ENCODE measurements at places on chromosomes 11 and 22.

- DNase-seq, result no peak
Observed at GRCh38 chr11:48169259-48169658, 47.4 kb upstream of the OR4B1 start.

DNA sequence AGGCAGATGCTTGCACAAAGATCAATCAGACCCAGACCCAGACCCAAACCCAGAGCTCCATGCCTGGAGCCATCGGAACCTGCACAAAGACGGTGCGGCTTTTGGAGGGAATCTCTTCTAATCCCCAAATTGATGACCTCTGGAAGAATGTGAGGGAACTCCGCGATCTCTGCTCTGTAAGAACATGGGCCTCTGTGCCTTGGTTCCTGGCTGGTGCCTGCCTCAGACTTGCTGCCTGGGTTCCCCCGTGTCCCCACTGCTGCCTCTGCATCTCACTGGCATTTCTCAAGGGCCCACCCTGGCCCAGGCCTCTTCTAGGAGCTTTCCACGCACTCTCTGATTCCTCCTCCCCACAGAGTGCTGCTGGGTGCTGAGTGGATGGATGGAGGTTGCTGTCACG is 1044.4 kb downstream of the TBC1D22A start:
- DNase-seq, result no peak

DNA sequence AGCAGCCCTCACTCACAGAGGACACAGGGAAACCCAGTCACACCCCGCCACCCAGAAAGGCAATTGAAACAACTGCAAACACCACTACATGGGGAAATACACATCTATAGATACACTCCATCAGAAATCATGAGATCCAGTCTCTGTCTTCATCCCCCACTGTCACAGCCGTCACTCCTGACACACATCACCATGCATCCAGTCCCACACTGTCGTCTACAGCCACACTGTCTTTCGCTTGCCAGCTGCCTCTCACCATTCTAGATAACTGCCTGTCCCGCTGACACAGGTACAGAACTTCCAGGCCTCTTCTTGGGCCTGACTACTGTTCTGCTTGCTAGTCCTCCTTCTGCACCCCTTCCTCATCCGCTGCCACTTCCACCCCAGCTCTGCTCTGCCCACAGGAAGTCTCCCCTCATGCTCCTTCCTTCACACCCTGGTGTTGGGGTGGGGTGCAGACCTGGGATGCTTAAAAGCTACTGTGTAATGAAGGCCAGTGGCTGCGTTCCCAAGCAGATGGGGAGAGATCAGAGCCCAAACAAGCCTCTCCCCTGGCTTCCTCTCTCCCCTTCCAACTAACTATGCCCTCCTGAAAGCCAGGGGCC is 42.6 kb downstream of the SLC22A12 start:
- no peak for DNase-seq

DNA sequence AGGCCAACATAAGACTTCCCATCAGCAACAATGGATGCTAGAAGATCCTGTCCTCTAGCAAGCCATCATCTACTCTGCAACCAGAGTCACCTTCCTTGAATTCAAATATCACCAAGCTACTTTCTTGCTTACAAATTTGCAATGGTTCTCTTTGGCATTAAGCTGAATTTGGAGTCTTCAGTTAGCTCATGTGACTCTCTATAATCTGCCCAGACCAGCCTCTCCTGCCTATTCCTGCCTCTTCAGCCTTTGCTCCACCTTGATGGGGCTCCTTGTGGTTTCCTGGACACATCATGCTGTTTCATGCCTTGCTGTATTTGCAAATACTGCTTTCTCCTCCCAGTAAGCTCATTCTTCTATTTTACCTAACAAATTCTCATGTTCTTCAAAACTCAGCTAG is 82.3 kb downstream of the RASSF10 start:
- DNase-seq, result no peak

GRCh38 chr11:1295086-1295485 is 14.3 kb downstream of the TOLLIP start:
- no peak for DNase-seq

GRCh38 chr11:84795698-84796097 is 831.4 kb downstream of the DLG2 start:
- DNase-seq, result no peak

DNA sequence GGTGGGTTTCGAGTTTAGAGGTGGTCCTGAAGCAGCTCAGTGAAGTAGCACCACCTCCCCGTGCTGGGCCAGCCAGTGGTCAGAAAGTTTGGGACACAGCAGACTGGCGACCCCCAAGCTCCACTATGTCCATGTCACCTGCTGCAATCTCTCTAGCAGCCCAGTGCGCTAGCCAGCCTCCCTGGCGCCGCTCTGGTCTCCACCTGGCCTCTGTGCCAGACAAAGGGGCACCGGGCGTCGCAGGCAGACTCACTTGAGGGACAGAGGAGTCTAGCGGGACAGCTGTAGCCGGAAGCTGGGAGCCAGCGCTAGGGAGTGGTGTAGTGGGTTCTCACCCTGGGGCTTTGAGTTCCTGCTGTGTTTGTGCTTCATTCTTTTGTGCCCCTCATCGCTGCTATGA is 25.5 kb downstream of the MYBPC3 start:
- DNase-seq, result no peak

DNA sequence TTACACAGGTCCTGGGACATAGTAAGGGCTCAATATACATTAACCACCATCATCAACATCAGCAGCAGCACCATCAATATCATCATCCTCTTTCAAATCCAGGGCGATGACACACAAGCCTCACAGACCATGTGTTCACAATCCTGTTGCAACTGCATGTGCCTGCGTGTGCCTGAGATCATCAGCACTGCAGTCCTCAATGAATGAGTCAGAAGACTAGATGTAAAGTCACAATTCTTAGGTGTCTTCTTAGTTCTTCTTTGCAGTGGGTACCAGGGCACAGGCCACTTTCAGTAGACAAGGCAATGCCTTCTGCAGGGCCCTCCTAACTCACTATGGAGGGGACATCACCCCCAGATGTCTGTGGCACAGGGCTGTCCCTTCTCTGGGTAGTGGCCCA is 111.1 kb downstream of the MYO18B start:
- DNase-seq, result no peak

All from stimulated activated CD4-positive, alpha-beta T cell treated with anti-CD3 and anti-CD28 coated beads, TNF-alpha, amount 100 ng/mL, for 48 hours (primary cell).